ENCODE measurements at places on chromosomes 5 and 9.

DNA sequence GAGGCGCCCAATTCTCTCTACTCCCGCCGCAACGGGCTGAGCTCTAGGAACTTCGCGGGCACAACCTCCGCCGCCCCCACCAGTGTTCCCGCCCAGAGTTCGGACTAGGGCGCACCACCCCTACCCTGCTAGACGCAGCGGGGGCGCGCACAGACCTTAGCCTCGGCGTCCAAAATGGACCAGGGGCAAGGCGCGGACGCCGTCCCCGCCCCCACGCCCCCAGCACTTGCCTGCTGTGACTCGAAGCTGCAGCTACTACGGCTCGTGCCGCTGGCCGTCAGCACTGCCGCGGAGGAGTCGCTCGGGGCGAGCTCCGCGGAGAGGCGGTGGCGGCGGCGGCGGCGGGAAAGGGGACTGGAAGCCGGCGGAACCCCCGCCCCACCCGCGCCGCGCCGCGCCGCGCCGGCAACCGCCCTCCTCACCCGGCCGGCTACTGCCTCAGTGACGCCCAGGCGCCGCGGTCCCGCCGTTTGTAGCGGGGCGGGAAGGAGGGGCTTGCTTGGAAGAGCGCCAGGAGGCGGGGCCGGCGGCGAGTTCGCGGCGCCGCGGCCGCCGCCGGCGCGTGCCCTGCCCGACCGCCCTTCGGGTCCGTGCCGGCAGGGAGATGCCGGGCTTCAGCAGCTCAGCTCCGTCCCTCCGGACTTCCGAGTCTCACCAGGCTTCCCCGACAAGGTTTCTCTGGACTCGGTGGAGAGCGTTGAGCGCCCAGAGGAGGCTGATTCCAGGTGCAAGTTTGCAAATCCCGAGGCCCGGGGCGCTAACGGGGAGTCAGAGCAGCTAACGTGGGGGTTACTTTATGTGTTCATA, 4.5 kb downstream of the ELAVL2 start:
- no peak for DNase-seq

- DNase-seq, result no peak
These were observed 68.3 kb downstream of the HMGCR start for GRCh38 chr5:75405296-75405695.

DNA sequence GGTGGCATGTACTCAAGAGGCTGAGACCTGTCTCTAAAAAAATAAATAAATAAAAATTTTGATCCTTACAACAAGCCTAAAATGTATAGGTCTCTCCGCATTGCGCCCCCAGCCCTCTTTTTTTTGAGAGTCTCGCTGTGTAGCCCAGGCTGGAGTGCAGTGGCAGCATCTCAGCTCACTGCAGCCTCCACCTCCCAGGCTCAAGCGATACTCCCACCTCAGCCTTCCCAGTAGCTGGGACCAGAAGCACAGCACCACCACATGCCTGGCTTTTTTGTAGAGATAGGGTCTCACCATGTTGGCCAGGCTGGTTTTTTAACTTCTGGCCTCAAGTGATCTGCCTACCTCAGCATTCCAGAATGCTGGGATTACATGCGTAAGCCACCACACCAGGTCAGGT, 2.2 kb upstream of the GARIN3 start:
- no peak for DNase-seq

DNA sequence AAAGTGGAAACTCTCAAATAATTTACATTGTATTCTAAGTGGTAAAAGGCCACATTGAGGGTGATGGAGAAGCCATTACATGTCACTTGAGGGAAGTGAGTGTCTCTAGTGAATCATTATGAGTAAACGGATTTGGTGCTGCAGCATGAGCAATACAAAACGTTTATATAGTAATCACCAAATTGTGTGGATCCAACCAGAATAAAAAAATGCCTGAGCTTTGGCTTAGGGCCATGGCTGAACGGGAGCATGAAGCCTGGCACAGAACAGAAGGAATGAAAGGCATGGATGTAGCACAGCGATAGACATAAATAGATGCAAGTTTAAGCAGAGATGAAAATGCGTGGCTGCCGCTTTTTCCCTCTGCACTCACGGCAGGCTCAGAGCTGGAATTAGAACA, 58.3 kb downstream of the PTTG1 start:
- DNase-seq, result no peak

GRCh38 chr5:43045236-43045635, 5.1 kb upstream of the ANXA2R start:
- no peak for DNase-seq

GRCh38 chr5:127941646-127942045, 141.9 kb upstream of the SLC12A2 start:
- no peak for DNase-seq

GRCh38 chr9:134210511-134210907, 46.1 kb upstream of the RNU6ATAC start:
- DNase-seq, result no peak

GRCh38 chr9:109950710-109951443, 170.9 kb downstream of the PALM2AKAP2 start:
- no peak for DNase-seq

DNA sequence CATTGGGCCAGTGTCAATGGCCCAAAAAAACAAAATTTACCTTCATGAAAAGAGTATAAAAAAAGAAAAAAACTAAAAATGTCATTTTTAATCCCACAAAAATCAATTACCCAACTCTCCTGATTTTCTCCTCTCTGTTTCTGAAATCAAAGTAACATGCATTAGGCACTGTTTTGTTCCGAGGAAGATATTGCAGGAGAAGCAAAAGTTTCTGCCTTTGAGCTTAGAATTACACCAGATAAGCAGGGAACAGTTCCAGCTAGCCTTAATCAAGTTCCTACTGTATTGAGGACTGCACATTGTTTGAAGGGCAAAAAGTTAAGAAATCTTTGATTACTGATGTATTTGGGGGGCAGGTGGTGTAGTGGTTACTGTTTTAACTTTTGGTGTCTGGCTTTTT, 1.1 kb upstream of the PRKAA1 start:
- no peak for DNase-seq

GRCh38 chr9:31137176-31138160, 1247.0 kb upstream of the ACO1 start:
- no peak for DNase-seq

DNA sequence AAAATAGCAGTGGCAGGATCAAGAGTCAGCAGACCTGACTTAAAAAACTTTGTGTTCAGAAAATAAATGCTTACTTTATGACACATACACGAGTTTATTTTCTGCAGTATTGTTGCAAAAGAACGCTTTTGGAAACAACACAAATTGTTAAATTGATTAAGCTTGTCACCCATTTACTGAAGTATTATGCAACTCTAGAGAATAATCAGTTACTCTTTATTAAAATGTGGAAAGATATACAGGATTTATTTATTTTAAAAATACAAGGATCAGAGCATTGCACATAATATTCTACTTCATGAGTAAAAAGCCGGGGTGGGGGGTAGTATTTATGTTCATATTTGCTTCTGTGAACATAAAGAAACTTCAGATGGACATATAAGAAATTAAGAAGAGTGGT, 20.0 kb downstream of the FYB1 start:
- DNase-seq, result no peak

- DNase-seq, result no peak
These were observed 223.2 kb downstream of the FSTL4 start for GRCh38 chr5:133389066-133389590.

GRCh38 chr5:108398964-108399363, 17.1 kb upstream of the FBXL17 start:
- DNase-seq, result no peak

GRCh38 chr9:34994900-34995669, 5.5 kb downstream of the DNAJB5 start:
- DNase-seq, result no peak

GRCh38 chr5:33994845-33995244, 10.4 kb upstream of the SLC45A2 start:
- no peak for DNase-seq

DNA sequence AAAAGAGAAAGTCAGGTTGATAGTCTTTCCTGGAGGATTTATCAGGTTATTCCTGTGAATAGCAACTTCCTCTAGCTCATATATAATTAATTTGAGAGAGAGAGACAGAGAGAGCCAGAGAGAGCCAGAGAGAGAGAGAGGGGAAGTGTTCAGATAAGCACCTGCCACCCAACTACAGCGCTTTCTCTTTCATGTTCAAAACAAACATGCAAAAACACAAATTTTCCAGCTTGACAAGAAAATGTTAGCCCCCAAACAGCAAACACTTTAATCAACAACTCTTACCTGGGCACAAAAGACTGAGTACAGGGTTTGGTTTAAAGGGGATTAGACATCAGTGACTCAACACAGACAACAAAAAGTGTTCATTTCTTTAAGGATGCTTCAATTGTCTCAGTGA, 61.7 kb upstream of the PLPP6 start:
- no peak for DNase-seq

DNA sequence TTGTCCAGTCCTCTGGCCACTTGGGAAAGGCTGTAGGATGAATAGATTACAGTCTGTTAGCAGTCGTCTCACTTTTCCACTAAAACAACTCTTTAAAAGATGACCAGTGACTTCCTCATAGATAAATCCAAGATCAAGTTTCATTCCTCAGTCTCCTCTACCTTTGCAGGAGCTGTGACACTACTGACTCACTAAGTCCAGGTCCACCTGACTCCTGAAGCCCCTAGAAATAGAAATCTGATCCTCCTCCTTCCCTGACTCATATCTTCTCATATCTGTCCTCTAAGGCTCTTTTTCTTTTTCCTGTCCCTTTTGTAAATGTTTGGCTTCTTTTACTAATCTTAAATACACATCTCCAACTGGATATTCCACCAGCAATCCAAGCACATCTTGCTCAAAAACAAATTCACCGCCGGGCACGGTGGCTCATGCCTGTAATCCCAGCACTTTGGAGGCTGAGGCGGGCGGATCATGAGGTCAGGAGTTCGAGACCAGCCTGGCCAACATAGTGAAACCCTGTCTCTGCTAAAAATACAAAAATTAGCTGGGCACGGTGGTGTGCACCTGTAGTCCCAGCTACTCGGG, 2.6 kb downstream of the CCDC125 start:
- no peak for DNase-seq

- no peak for DNase-seq
These were observed 52.4 kb downstream of the FSD1L start for GRCh38 chr9:105500108-105500766.

DNA sequence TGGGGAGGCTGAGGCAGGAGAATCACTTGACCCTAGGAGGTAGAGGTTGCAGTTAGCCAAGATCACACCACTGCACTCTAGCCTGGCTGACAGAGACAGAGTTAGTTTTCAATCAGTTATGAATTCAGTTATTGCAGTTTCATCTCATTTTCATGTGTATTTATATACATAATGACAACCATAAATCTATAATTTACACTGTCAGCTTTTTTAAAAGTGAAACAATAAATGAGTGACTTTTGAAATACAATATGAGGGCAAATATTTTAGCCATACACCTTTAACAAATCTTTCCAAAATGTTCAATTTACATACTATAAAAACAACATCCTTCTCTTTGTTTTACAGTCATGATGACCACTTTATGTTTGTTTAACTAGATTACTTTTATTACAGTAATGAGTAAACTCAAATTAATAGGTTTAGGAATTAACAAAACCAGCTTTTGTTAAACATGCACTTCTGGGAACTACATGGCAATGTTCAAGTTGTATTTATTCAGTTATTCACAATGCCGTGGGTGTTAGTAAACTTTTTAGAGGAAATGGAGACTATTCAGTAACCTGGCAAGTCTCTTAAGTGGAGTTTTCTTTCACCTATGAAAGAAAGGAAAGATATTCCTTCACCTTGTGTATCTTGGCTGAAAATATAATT, 12.7 kb downstream of the TYRP1 start:
- no peak for DNase-seq

DNA sequence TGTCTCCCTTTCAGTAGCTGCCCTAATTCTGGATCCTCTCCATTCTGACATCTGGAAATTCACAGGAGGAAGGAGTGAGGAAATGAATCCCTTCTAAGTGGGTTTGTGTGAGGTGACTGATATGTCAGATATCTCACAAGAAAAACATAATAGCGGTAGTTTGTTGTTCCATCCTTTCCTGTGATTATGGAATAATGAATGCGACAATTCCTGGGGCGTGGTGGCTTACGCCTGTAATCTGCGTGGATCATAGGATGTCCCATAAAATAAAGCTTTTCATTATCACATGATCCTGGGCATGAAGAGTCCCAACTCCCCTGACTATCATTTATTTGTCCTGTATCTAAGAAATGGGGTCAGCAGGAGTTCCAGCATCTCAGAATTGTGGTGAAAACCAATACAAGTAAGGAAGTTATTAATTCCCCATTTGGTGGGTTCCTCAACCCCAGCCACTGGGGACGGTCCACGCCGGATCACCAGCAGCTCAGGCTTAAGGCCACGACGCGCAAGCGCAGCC, 375 bp upstream of the C5orf24 start:
- no peak for DNase-seq

- DNase-seq, result no peak
These were observed 10.8 kb upstream of the SLC12A7 start for GRCh38 chr5:1122511-1123294.

Measured in stimulated activated CD4-positive, alpha-beta T cell treated with anti-CD3 and anti-CD28 coated beads, Interleukin-2, amount 100 ng/mL, for 4 hours (primary cell).